ENCODE measurements at places on chromosomes 11 and 22.
A peak's percentile ranks its signal among the peaks of the same experiment; 100 is the strongest.

- no peak for DNase-seq
Measured at GRCh38 chr22:48396785-48397530, 1430.7 kb downstream of the BRD1 start.

DNA sequence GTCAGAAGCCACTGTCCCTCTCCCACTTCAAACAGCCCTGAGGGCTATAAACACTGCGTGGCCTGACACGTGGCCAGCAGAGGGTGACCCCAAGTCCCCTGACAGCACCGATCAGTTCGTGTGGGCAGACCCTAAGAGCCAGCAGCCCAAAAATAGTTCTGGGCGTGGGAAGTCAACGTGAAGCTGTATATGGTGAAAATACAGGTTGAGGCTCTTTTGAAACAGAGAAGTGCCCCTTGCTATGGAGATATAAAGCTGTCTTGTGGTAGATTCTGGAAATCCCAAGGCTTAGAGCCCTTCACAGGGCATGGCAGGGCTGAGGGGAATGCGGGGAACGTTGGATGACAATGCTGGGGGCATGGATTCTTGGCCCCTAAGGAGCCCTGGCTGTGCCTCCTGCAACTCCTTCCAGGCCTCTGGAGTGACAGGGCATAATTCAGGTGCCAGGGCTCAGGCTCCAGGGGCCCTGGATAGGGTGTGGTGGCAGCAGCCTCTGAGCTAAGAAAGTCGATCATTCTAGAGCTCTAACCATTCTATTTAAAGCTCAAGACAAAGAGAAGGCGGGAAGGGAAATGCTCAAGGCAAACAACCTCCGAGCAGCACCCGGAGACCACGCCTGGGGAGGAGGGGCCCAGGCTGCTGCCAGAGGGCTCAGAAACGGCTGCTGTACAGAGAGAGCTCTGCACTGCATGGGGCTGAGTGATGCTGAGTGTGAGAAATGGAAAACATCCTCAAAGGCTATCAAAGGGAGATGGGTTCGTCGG is 60.4 kb upstream of the CD5 start:
- peak; percentile 58 for DNase-seq

- DNase-seq, result no peak
Measured at GRCh38 chr11:67301951-67302516, 1.3 kb upstream of the SSH3 start.

GRCh38 chr11:24457985-24458384 is 38.9 kb upstream of the LUZP2 start:
- no peak for DNase-seq

DNA sequence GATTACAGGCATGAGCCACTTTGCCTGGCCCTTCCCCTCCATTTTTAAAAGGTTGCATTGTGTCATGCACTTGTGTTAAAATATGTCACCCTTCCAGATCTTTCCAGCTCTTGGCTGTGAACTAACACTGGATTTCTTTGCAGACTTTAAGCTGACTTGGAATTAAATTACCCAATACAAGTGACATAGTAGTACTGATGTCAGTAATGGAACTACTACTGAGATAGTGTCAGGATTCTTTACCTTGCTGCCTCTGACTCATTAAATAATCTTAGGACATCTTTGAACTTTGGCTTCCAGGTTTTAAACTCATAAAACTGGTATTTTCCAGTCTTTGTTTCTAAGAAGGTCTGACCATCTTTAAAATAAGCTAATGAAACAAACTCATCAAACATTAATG is 51.8 kb upstream of the OR4B1 start:
- no peak for DNase-seq

DNA sequence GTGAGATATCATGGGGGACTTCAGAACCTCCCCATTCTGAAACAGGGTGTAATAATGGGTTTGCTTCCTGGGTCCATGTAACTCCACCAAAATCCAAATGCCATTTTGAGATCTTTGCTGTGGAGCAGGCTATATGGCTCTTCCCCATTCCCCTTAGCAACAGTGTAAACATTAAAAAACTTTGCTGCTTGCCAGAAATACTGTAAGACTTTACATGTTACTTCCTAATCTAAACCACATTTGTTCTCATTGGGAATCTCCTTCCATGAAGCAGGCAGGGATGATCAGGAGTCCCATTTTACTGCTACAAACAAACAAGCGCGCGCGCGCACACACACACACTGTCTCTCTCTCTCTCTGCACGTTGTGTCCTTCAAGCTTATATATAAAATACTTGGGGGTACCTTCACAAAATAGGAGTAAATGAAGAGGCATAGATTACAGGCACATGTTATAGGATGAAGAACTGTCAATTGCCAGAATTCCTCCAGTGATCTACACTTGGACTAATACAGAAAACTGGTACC is 86.5 kb downstream of the ANO3 start:
- DNase-seq, result no peak

DNA sequence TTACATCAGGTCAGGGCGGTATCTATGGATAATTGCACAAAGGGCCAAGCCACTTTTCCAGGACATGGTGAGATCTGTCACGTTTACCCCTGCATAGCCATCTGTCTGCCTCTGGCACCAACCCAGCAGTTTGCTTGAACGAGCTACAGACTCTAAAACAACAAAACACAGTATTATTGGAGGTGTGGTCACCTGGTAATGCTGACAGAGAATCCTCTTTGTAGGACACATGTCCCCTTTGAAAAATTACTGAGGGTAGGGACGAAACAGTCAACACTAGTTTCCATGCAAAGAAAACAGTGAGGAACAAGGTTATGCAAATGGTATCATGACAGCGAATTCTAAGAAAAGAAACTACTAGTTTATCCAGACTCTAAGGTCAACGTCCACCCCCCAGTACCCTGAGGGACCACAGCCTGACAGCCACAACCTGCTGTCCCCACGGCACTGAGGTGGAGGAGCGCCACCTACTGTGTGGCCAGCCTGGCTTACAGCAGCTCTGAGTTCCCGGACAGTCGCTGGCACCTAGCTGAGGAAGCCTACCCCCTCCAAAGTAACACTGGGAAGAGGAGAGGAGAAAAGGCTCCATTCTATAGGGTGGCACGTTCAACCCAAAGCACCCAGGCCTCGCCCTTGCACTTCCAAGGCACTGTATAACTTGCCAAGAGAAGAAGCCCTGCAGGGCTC is 117.4 kb upstream of the BID start:
- no peak for DNase-seq

DNA sequence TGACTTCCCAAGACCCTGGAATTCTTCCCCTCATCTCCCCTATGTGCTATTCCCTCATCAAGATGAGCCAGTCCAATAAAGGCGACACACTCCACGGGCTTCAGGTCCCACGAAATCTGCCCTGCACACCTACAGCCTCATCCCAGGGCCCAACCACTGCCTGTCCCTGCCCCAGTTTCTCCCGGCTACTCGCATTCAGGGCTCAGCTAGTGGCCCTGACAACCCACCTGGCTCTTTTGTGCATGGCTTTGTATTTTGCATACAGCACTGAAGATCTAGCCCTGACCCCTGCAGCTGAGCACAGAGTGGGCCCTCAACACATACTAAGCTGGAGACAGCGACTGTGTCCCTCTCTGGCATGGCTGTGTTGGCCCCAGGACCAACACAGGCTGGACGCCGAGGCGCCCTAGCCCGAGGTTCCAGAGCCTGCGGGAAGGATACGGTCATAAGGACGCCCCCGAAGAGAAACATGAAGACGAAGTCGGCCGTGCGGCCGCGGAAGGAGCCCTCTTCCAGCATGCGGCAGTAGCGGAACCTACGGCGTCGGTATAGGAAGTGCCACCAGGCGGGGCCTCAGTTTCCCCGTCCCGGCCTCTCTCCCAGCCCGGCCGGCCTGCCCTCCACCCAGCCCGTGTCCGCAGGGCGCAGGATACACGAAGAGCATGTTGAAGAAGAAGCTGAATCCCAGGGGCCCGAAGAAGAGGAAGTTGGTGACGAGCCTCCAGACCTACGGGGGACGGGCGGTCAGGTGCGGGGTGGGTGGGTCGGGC is 710 bp downstream of the DERL3 start:
- DNase-seq, result no peak

GRCh38 chr11:9455722-9456121 is 5.1 kb upstream of the ZNF143 start:
- no peak for DNase-seq

DNA sequence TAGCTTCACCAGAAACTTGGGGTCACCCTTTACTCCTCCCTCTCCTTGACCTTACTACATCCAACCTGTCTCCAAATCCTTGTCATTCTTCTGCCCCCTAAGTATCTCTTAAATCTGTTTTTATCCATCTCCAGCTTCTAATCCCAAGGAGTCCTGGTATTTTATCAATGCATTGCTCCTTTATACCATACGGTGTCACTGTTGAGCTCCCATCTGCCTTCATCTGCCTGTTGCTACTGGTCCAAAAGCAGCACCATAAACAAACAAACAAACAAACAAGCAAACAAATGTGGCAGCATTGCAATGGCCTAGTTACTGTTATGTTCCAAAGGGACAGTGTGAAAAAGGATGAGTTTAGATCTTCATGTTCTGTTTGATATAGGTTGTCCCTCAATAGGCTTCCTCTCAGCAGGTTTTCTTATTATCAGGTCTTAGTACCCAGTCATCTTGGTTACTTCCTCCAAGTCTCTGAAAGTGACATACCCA is 34.2 kb downstream of the DNHD1 start:
- peak; percentile 40 for DNase-seq

DNA sequence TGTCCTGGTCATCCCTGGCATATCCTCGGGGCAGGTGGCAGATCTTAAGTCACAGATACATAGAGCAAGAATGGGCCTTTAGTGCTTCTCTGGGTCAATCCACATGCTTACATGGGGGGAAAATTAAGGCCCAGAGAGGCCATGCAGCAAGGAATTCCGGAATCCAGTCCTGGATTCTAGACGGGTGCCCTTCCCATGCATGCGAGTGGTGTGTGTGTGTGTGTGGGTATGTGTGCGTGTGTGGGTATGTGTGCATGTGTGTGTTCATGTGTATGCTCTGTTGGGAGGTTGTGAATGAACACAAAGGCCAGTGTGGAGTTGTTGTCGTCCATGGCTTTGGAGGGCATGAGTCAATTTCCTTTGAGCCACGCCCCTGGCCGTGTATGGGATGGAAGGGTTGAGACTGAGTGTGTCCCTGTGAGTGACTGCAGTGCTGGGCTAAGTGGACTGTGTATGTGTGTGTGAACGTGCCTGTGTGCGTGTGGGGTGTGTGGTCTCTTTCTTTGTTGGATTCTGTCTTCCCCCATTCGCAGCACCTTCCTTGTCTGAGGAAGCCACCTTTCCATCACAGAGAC is 33.4 kb upstream of the EIF3D start:
- DNase-seq, result no peak

DNA sequence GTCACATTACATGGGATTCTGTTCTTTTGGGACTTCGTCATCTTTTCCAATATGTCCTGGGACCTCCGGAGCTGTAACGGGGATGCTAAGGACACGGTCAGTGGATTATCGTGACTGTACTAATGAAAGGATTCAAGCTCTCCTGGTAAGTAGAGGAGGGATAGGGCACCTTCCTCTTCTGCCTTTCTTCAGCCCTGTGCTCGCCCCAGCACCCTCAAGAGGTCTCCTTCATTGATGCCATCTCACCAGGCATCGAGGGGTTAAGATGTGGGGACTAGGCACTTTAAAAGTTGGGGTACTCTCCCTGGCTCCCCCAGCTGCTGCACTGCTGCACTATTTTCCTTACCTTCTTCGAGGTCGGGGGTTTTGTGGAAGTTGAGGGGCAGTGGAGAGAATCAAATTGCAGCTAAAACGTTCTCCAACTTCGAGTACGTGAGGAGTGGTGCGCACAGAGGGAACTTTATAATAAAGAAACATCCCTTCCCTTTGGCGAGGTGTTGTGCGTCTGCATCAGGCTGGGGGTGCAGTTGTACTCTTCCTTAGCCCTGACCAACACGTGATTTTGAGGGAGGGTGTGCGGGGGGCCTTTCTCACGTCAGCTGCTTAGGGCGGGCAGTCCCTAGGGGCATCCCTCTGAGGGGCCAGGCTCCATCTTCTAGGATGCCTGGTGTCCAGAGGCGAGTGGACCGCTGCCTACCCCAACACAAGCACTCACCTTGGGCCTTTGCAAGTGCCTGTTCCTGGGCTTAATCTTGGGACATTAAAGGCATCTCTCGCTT is 96.1 kb downstream of the GRAMD1B start:
- peak; percentile 38 for DNase-seq

DNA sequence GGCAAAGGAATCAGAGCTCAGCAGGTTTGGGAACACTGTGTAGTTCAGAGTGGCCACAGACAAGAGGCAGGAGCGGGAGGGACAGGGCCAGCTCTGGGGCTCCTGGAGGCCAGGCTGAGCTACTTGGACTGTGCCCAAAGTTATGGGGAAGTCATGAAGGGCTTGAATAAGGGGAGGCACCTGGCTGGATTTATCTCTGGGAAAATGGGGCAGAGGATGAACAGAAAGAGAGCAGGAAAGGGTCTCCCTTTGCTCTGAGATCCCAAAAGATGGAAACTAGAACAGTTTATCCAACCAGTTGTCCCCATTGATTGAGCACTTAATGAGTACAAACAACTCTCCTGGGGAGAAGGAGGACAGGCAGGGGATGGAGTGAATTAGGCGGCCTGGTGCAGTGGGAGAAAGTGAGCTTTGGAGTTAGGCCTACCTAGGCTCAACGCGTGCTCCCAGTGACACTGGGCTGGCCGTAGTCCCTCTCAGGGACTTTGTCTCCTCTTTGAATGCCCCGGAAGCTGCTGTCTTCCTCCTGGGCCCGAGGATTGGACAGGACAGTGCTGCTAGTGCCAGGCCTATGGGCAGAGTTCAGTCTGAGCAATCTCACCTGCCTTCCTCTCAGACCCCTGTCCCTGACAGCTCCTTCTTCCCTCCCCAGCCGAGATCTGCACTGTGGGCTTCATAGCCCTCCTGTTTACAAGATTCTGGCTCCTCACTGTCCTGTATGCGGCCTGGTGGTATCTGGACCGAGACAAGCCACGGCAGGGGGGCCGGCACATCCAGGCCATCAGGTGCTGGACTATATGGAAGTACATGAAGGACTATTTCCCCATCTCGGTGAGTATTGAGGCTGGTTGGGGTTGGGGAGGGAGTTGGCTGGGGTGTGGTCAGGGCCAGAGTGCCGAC is 2.0 kb downstream of the MOGAT2 start:
- DNase-seq, result no peak

GRCh38 chr22:20957683-20958431 is 9.2 kb upstream of the AIFM3 start:
- DNase-seq, result no peak

DNA sequence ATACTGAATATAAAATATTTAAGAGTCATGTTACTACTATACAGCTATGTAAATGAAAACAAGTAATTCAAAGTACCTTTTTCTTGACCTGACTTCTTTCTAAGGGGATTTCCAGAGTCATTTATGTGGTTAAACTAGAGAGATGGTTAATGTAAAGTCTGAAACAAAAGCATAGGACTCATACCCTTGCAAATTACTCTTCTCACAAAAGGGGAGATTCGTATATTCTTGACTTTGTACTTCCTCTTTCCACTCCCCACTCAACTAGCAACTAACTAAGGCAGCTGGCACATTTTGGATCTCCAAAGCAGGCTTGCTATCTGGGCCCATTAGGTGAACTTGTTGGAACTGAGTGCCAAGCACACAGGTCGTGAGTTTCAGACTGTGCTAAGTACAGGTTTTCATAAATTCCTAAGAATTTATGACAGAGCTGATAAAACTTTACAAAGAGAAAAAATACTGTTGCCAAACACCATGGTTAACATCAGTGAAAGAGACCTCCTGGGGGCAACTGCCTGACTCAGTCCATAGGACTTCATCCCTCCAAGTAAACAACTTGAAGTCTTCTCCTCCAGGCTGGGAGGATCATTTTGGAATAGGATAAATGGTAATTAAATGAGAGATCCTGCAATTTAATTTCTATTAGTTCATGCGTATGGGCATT is 77.0 kb upstream of the DDI1 start:
- DNase-seq, result no peak
